ENCODE measurements at places on chromosomes 5 and 9.

GRCh38 chr5:178785999-178786398, 55.5 kb upstream of the ZNF354A start:
- no peak for DNase-seq

GRCh38 chr5:31197183-31197582, 3.7 kb downstream of the CDH6 start:
- DNase-seq, result no peak

GRCh38 chr5:176817841-176818377, 7.5 kb downstream of the UNC5A start:
- DNase-seq, result no peak

- DNase-seq, result no peak
These were observed 55.1 kb downstream of the ASS1 start for GRCh38 chr9:130499804-130500263.

- DNase-seq, result no peak
These were observed 1.3 kb upstream of the ITGA1 start for GRCh38 chr5:52786391-52786790.

DNA sequence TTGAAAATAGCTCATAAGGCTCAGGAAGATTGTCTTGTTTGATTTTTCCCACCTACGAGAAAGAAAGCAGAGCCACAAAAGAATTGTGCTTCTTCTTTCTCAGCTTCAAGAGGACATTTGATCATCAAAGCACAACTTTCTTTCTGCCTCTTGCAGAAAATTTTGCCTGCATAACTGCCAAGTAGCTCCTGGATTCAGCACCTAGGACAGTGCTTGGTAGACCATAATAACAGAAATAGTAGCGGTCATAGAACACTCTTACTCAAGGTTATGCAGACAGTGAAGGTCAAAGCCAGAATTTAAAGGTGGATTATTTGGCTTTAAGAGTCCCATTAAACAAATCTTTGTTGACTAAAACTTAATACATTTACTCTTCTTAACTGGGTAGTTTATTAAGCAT, 594.7 kb upstream of the CCNG1 start:
- no peak for DNase-seq

DNA sequence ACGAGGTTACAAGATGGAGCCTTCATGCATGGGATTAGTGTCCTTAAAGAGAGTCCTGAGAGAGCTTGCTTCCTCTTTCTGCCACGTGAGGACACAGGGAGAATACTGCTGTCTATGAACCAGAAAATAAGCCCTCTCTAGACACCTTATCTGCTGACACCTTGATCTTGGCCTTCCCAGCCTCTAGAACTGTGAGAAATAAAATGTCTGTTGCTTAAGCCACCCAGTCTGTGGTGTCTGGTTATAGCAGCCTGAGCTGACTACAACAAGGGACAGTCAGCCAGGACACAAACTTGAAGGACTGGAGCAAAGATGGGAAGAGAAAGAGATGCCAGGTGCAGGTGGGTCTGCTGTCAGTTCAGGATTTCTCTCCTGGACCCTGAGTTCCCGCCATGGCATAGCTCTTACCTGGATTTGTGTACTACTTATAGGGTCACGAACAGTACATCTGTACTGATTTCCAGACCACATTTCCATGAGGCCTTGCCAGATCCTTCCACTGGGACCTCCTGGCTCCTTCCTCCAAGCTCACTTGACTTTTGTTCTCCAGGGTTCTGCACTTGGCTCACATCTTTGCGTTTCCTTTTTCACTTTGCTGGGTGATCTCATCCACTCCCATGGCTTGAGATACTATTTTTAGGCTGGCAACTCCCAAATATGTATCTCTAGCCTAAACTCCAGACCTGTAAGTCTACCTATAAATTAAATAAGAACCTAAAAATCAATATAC, 44.9 kb upstream of the LIFR start:
- no peak for DNase-seq
